ENCODE measurements at places on chromosomes 2 and 18.

DNA sequence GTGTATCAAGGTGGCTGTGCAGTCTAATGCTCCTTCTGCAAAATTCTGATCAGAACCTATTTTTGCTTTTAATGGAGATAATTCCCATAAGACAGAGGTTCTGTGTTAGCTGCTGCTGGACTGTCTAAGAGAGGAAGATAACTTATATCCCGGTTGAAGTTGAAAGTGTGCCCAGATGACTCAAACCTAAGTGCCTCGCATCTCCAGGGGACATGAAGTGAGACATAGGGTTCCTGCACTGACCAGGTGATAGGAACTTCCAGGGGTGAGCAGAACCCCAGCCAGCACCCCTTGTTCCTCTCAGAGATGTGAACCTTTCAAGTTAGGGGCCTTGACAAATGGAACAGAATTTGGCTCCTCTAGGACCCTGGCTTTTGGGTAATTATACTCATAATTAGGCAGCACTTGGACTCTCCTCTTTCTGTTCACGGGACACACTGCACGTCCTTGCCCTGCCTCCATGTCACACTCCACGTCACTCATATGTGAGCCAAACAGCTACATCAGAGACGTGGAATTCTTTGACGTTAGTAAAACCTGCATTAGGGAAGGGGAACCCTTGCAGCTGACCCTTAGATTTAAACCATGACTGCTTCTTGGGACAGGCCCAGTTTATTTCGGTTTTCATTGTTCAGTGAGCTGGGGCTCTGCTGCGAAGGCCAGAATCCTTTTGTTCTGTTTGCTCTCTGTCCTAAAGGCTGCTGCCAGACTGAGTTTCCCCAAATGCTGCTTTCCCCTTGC lies 104.5 kb upstream of the ALPP start:
- DNase-seq, result no peak

DNA sequence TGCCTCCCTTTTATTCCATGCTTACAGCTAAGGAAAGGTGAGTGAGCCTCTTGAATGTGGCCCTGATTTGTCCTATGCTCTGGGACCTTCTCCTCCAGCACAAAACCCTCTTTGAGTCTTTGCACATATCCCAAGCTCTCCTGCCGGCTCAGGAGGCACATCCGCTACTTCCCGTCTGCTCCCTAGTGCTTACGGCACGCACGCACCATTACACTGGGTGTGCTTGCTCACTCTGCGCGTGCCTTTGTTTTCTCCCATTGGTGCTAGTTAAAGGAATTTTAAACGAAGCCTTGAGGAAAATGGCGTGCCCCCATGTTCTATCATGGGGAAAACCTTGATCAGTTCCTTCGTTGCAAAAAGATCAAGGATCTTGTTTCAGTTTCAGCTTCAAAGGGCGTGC lies 7.9 kb upstream of the DGKD start:
- no peak for DNase-seq

- no peak for DNase-seq
These were observed 280.2 kb downstream of the CTNNA2 start for GRCh38 chr2:79793006-79793405.

- DNase-seq, result no peak
These were observed 29.2 kb upstream of the ALLC start for GRCh38 chr2:3628800-3629199.

DNA sequence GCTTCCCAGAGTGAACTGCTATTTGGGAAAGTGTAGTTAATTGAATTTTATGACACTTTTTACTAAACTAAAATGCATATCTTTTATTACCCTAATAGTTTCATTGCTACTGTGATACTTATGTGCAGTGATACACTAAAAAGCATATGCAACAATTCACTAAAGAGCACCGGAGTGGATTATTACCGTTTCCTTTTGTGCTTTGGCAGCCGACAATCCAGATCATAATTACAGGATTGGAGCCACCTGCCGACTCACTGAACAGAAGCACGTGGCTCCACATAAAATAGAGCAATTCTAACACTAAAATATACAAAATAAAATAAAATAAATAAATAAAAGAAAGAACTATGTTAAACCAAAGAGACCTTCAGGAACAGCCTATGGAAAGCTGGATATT lies 583.4 kb downstream of the NRXN1 start:
- DNase-seq, result no peak

DNA sequence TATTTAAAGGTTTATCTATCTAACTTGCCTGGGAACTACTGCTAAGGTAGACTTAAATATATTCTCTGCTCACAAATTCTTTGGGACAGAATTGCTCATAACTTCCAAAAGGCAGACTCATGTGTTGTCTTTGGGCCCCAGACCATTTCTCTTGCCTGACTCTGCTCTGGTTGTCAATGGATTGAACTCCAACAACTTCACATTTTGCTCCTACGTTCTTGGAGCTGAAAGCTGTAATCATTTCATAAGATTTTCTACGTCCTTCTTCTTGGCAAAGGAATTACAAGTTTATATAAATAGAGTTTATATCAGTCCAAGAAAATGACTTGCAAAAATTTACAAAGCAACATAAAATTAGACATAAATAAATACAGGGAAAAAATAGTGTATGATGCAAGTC lies 32.9 kb upstream of the PPM1B start:
- no peak for DNase-seq
